ENCODE measurements at places on chromosomes 5 and 9.

GRCh38 chr5:37892586-37892985, 52.7 kb upstream of the GDNF start:
- DNase-seq: no peak

GRCh38 chr5:38835887-38836286, 9.9 kb upstream of the OSMR start:
- no peak for DNase-seq

- DNase-seq: no peak
Observed at GRCh38 chr5:66769030-66769733, 173.0 kb downstream of the MAST4 start.

DNA sequence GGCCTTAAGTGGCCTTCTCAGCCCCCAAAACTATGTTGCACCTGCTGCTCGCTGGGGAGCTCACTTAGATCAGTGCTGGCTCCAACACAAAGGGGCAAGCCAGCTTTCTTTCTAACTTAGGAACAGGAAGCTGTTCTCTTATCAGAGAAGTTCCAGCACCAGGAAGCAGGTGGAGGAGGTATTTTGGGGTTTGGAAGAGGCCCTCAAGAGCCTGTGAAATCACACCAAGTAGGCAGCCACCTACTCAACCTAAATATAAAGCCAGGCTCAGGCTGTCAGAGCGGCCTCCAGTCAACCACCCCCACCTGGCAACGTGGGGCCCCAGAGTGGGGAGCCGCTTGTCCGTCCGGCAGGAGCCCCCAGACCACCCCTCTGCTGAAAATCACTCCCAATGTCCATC, 152.8 kb downstream of the OLFM1 start:
- no peak for DNase-seq

DNA sequence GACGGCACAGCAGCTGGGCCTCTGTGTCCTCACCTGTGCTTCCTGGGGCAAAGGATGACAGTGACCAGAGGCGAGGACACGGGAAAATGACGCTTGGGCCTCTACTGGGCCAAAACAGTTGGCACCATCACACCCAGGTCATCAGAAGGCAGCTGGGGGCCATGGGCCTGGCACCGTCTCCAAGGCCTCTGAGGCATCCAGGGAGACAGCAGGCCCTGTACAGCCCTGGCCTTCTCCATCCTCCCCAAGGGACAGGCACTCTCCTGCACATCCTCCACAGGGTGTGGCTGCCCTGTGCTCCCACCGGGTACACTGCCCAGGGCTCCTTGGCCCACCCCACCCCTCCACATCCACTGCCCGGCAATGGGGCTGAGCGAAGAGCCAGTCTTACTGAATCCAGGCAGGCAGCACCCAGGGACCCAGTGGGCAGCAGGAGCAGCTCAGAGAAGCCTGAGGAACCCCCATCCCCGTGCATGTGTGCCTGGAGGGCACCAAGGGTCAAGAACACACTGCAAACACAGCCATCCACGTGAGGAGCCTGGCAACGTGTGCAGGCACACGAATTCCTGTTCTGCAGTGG, 4.0 kb downstream of the LPCAT1 start:
- DNase-seq: no peak

DNA sequence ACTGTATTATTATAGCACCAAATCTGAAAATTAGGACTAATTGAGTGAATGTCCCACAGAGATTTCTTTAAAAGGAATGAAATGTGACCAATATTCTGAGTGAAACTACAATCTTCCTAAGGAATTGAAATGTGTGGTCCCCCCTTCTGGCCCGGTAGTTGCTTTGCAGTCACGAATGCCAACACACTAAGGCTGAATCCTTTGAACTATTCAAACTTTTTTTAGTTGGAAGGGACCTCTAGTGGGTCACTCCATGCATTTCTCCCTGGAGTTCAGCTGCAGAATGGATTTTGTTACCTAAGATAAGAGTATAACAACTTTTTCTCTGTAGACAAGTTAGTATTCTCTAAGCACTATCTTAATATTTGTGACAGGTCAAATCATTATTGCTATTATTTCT, 2.8 kb downstream of the CDH6 start:
- DNase-seq: no peak

GRCh38 chr5:104172976-104173375, 610.4 kb upstream of the NUDT12 start:
- DNase-seq: no peak

DNA sequence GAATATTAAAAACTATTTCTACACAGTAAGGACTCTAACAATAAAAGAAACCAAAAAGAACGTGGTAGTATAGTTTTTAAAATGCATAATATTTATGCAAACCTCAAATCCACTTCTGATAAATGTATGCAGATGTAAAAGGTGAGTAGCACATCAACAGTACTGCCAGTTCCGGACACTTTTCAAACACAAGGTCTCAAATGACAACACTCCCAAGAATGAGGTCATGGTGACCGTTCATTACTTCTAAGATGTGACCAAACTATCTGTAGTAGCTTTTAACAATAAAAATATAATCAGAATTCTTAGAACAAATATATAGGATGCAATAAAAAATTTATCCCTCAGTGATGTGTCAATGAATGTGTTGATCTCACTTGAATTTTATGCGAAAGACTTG, 238.7 kb upstream of the NREP start:
- DNase-seq: no peak
